ENCODE measurements at places on chromosomes 11 and 22.

- DNase-seq, result no peak
These were observed 349 bp downstream of the TSSC4 start for GRCh38 chr11:2400762-2401435.

DNA sequence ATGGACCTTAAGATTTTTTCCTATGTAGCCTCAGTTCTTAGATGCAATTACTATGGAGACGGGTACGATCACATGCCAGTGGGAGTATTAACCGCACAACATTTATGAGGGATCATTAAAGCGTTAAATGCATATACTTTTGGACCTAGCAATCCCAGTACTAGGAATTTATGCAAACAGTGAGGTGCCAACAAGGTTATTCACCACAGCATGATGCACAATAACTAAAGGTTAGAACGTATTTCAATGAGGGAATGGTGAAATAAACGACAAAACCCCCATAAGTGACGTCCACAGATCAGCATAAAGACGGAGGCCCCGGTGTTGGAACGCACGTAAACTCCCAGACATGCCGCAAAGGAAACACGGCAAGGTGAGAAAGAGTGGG lies 539 bp downstream of the SIRT3 start:
- peak; percentile 66 for DNase-seq

DNA sequence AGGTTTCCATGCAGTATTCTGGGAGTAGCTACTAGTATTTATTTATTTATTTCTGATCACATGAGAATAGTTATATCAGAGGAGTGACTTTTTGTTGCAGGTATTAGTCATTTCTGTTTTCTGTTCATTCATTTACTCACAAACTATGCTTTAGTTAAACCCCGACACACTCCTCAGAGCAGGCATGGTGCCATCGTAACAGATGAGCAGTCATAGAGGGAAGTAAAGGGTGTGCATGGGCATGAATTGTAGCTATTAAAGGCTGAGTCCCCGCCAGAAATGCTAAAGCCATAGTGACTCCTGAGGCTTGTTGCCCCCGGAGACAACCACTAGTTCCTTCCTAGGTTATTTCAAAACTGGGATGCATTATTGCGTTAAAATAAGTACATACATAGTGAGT lies 10.6 kb downstream of the JHY start:
- DNase-seq, result no peak

DNA sequence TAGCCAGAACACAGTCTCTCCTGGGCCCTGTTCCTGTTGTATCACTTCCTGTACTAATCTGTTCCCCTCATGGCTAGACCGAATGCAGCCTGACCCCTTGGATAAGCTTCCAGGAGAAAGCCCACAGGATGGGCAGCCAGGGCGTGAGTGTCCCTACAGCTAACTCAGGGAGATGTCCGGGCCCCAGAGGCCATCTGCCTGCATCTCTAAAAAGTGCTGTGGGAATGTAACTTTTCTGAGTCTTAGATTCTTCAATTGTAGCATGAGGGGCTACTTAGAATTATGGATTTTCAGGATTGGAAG lies 7.7 kb upstream of the MALAT1 start:
- no peak for DNase-seq

- DNase-seq, result no peak
These were observed 8.5 kb downstream of the FHIP1B start for GRCh38 chr11:6225896-6226295.

GRCh38 chr11:80636999-80637398 lies 1196.2 kb upstream of the TENM4 start:
- no peak for DNase-seq

DNA sequence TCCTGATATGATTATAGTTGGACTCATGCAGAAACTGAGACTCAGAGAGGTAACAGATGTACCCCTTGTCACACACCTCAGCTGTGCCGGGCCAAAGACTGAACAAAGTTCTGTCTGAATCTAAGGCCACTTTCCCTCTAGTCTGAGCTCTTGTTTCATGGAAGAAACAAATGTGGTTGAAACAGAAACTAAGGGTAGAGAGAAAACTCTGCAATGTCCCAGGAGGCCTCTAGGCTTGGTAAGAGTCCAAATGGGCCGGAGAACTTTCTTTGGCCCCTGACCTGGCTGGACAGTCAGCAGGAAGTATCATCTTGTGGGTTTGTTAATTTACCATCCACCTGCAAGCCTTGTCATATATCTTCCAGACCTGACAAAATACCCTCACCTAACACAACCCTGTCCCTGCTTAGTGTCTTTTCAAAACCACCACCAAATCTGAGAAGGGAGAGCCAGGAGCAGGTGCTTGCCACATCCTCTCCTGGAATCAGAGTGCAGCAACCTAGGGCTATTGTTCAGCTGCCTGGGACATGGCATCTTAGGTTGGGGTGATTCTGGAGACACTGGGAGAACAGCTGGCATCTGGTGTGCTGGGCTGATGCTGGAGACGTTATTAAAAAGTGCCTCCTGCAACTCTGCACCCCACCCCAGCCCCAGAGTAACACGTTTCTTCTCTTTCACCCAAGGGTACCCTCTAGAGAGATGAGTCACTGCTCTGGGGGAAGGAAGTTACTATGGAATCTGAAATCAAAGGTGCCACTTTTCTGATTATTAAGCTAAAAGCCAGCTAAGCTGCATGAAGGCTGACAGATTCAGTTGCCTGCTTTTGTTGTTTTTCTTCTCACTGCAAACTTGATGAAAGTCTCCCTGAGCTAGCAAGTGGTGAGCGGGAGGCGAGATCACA lies 126.3 kb upstream of the TIMP3 start:
- no peak for DNase-seq

- no peak for DNase-seq
These were observed 54.6 kb downstream of the LRRC32 start for GRCh38 chr11:76615950-76616349.

DNA sequence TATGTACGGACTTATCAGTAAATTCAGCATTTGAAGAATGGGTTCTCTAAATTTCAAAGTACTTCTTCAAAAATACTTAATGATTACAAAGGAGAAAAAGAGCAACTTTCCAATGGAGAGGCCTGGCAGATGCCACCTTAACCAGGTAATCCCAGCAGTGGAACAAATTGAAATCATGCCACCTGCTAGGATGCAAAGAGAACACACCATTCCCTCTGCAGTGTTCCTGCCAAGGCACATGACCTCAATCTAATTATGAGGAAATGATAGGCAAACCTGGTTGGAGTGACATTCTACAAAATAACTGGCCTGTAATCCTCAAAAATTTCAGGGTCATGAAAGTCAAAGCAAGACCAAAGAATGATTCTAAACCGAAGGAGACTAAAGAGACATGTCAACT lies 21.5 kb downstream of the TNRC6B start:
- DNase-seq, result no peak

DNA sequence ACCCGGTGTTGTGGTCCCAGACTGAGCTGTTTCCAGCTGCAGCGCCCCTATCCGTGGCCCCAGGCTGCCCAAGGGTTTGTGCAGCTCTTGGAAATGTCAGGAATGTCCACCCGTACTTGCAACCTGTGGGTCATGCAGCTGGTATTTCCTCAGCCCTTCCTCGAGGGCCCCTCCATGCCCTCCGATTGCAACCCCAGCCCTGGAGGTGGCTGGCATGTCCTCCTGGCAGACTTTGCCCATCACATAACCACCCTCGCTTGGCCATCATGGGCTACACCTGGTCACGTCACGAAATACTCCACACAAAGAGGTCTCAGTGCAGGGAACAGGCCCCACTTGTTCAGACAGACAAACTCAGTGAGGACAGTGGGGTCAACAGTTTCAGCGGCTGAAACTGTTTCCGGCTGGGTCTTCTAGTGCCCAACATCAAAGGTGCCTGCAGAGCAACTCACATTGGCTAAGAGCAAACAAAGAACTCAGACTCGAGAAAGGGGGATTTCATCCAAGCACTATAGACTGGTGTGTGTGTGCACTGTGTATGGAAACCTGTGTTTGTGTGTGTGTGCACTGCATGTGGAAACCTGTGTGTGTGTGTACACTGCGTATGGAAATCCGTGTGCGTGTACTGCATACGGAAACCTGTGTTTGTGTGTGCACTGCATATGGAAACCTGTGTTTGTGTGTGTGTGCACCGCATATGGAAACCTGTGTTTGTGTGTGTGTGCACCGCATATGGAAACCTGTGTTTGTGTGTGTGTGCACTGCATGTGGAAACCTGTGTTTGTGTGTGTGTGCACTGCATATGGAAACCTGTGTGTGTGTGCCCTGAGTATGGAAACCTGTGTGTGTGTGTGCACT lies 72.8 kb upstream of the CCND1 start:
- no peak for DNase-seq

DNA sequence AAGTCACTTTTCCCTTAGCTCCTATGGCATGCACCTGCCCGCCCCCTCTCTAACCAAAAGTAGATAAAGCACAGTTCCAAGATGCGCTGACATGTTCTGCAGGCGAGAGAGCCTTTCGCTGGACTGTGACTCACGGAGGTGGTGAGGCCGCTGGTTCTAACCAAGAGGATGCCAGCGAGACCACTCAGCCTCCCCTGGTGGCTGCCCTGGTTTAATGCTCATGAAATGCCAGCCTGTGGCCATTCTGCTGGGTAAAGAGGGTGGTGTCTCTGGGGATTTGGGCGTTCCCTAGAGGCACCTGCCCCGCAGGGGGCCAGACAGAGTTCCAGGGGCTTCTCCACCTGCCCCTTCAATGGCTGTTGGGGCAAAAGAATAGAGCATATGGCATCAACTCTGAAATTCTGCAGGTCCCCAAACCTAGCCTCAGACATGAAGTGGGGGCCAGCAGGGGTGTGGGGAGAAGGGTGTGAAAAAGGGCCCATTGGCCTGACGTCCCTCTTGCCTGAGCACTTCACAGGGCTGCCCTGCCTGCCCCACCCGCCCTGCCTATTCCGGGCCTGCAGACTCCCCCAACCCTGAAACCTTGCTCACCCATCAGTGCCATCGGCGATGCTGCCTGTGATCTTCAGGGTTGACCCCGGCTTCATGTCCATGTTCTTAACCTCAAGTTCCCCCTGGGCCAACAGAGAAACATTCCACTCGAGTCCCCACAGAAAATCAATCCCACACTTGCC lies 8.5 kb downstream of the LGALS2 start:
- no peak for DNase-seq

GRCh38 chr11:122703541-122704272 lies 48.2 kb downstream of the UBASH3B start:
- DNase-seq, result peak; percentile 27

DNA sequence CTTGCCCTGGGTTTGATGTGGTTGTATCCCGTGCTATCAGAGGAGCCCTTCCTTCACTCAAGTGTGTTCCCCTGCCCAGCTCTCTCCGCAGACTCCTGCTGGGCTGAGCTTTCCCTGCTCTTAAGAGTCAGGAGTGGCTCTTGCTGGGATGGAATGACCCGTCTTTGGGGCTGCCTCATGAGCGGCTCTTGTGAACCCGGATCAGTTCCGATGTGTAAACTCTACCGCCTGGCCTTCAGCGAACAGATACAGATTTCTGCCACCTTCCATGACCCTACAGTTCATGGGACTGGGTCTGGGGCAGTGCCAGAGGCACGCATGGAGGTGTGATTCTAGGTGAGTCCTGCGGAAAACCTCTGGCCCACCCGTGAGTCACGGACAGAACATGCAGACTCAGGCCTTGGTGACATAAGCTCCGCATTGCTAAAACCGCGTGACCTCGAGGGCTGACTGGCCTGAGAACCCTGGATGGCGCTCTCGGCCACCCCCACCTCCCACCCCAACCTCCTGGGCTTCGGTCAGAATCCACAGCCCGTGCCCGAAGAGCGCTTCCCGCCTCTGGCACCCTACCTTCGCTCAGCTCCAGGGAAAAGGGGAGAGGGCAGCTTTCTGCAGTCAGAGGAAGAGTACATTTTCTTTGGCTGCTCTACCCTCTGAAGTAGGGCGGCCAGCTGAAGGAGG lies 1.3 kb upstream of the ZBTB16 start:
- no peak for DNase-seq

- DNase-seq, result no peak
These were observed 179.4 kb upstream of the SNX19 start for GRCh38 chr11:131095511-131096185.

DNA sequence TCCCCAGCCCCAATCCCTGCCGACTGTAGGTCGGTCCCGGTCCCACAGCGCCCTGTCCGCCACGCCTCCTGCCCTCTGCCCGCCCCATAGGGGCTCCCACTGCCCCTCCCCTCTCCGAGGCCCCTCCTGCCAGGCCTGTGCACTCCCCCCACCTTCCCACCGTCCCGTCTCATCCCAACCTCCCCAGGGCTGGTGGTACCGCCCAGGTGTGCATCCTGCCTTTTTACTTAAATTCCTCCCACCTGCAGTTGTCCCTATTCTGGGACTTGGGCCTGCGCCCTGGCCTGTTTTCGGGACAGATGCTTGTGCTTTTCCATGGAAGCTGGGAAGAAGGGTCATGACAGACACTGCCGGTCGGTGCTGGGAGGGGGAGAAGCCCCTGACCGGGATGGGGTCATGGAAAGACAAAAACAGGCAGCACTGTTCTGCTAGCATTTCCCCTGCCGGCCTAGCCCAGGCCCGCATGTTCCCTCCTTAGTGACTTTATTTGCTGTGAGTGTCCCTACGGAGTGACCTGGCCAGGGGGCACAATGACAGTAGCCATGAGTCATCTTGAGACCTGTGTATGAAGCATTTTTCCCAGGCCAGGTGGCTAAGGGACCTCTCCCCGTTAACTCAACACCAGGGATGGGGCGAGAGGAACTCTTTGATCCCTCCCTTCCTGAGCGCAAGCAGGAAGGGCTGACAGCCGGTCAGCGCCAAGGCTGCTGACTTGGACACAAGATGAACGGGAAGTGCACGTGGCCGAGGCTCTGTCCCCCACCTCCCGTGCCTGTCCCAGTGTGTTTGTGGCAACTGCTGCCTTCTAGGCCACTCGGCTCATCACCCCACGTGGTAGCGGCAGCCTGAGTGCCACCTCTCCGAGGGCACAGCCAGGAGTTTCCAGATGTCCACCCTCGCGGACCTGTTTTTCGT lies 7.1 kb downstream of the TBX1 start:
- no peak for DNase-seq

GRCh38 chr22:23182309-23183060 lies 2.2 kb downstream of the BCR start:
- DNase-seq, result peak; percentile 49

DNA sequence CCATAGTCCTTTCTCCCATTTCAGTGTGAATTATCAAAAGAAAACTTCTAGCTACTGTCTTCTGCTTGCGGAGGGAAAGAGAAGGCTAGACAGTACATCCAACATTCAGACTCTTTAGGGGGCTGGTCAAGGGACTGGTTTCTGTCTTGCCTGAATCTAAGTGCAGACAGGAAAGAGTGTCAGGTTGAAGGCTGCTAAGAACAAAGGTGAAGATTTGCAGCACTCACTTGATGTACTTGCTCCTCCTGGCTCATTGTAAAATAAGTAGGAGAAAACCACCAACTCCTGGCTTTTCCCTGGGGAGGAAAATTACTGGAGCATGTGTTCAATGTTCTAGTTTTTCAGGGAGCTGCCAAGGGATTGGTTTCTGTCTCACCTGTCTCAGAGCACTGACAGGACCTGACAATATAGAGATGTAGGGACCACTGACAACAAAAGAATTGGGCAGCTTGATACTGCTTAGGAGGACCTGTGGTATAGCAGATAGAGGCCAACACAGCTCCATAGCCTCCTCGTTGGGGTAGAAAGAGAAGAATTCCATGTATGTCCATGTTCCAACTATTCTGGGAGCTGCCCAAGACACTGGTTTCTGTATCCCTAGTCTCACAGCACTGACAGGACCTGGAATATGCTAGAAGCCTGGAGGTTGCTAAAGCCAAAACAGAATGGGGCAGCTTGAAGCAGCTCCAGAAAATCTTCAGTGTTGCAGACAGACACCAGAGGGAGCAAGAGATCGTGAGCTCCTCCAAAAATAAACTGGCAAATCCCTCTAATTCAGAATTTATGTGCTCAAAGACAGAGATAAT lies 39.7 kb upstream of the MMP12 start:
- DNase-seq, result no peak

GRCh38 chr11:45553383-45553936 lies 112.0 kb downstream of the CHST1 start:
- no peak for DNase-seq

Data from activated CD4-positive, alpha-beta T cell treated with anti-CD3 and anti-CD28 coated beads, Interleukin-2, amount 50 U/mL, for 4 hours (primary cell).